ENCODE measurements at places on chromosomes 5 and 9.

DNA sequence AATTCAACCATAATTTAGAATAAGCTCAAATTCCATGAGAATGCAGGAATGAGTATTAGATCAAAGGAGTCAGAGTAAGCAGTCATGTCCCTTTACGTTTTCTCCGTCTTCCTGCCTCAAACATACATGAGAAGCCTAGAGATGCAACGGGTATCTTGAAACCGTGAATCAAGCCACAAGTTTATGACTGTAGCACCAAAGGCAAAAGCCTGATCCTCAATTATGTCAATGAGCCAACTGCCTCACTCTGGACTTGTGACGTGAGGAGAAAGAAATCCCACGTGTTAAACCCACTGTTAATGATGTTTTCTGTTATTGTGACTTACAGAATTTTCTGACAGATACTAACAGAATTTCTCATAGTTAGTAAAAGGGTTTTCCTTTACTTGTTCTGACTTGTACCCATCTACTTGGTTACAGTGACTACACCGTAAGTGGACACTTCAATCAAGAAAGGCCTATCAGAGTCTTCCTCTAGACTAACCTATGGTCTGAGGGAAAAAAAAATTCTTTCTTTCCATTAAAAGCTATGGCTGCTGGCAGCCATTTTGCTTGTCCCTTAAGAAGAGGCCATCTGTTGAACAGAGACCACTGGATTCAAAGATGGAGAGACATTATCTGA is 35.3 kb upstream of the HK3 start:
- no peak for DNase-seq

- no peak for DNase-seq
These were observed at the start of gene GFI1B for GRCh38 chr9:132978451-132979131. TSS of gene GFI1B (plus strand) at chr9:132978694. CDS start at chr9:132986679, 7,985 bp downstream.

GRCh38 chr9:94449486-94449885 is 105.4 kb upstream of the PCAT7 start:
- DNase-seq = no peak

GRCh38 chr9:76562511-76562911 is 103.5 kb downstream of the GCNT1 start:
- peak; percentile 75 for DNase-seq

- peak; percentile 97 for DNase-seq
These were observed 138.1 kb downstream of the C9orf50 start for GRCh38 chr9:129482521-129483414.

DNA sequence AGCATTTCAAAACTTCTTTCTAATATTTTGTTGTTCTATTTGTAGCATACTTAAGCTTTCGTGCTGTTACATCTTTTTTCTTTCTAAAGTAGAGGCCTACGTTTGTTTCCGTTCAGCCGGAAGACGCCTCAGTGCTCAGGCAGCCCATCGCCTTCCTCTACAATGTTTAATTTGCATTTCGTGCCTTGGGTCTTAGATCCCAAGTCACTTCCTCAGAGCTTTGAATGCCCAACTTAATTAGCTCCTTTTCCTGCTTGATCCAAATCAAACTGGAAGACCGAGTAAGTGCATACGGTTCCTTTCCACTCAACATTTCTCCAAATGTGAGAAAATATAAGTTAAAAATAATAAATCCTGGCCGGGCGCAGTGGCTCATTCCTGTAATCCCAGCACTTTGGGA is 43.2 kb downstream of the MRPL36 start:
- DNase-seq = no peak

- no peak for DNase-seq
These were observed 499.8 kb downstream of the BNC2 start for GRCh38 chr9:16370647-16371046.

DNA sequence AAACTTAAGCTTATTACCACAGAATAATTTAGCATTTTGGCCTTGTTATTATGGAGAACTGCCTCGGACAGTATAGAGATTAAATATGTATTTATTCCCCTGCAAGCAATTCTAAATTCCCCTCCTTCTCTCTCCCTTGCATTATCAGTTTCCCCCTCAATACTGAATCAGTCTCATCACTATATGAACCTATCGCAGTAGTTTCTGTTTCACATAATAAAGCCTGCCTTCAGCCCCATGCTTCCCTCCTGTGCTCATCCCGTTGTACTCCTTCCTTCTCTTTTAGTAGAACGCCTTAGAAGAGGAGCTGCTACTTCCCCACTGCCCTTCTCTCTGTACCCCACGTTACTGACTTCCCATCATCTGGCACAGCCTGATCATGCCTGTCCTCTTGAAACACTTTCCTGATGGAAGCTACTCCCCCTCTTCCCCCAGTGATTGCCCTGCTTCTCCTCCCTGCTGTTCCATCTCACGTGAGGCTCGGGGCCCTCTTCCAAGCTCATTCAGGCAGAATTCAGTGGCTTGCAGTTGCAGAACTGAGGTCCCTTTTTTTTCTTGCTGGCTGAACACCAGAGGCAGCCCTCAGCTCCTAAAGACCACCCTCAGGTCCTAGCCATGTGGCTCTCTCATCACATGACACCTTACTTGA is 93.4 kb downstream of the PPIC start:
- DNase-seq = no peak

GRCh38 chr5:98050583-98050982 is 722.9 kb upstream of the RGMB start:
- DNase-seq = peak; percentile 55

All from fibroblast of skin of right quadriceps (primary cell).